ENCODE measurements at places on chromosomes 1 and 21. TPM values are rescaled to one million over a fixed set of nuclear protein-coding genes. Genes with fewer than 3 reads are reported as not detected.
A peak's percentile ranks its signal among the peaks of the same experiment; 100 is the strongest.

DNA sequence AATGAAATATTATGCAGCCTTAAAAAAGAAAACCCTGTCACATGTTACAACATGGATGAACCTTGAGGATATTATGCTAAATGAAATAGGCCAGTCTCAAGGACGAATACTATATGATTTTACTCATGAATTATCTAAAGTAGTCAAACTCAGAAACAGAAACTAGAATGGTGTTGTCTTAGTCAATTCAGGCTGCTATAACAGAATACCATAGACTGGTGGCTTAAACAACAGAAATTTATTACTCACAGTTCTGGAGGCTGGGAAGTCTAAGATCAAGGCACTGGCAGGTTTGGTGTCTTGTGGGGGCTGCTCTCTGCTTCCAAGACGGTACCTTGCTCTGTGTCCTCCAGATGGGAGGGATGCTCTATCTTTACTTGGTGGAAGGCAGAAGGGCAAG is 113.8 kb upstream of the DNAH14 start:
- DNase-seq, result no peak

HCRTR1 gene
- total RNA-seq, result not detected

GRCh38 chr1:93081716-93082115 is 2.6 kb downstream of the MTF2 start:
- DNase-seq, result peak; percentile 88

- no peak for DNase-seq
Observed at GRCh38 chr1:185450060-185450788, 133.2 kb upstream of the IVNS1ABP start.

- DNase-seq, result peak; percentile 91
Observed at GRCh38 chr1:89894210-89895201, 73.7 kb downstream of the LRRC8D start.

DNA sequence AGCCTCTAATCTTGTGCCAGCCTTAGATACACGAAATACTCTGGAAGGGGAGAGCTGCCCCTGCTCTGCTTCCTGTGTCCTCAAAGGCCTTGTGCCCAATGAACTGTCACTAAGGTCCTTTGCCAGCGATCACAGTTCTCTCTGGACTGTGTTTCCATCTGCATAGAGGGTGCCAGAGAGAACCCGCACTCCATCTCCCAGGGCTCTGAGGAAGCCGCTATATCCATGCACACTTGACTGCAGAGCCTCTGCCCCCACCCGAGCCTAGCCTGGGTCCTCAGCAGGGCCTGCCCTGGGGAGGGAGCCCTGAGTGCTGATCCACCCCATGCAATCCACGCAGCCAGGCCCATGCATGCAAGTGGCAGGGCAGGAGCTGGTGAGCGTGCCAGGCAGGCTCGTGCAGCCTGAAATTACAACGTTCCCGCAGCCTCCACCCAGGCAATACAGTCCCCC is 30.6 kb upstream of the KIF21B start:
- no peak for DNase-seq

DNA sequence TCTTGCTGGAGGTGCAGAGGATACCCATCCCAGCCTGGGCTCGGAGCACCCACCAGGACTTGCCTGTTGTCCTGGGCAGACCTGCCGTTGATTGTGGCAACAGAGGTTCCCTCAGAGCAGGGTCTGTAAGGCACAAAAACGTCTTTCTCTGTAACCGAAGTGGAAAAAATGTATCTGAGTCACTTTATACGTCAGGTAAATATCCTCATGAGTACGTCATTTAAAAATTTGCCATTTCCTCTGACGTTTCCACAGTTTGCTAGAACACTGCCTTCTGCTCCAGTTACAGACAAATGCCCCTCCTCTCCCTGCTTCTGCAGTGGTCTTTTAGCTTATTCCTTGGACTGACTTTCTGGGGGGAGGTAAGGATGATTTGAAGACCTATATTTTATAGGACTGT is 326.8 kb downstream of the HHAT start:
- peak; percentile 52 for DNase-seq

LRRC38 gene
- total RNA-seq, result not detected

GRCh38 chr21:14686466-14687267 is 140.6 kb upstream of the SAMSN1 start:
- no peak for DNase-seq

DNA sequence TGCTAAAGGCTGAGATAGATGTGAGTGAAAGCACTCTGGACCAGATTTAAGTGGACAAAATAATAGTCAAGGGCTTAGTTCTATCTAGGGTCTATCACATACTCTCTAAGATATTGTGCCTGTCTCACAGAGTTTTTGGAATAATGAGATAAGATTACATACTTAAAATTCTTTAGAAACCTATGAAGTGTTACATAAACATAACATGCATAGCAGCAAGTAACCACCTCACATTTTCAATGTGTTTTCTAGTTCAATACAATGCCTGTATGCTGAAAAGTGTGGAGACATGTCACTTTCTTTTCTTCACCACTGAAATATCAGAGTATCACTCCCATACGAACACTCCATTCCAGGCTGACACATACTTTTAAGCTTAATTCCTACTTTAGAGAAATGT is 16.2 kb downstream of the SDCCAG8 start:
- DNase-seq, result no peak

DNA sequence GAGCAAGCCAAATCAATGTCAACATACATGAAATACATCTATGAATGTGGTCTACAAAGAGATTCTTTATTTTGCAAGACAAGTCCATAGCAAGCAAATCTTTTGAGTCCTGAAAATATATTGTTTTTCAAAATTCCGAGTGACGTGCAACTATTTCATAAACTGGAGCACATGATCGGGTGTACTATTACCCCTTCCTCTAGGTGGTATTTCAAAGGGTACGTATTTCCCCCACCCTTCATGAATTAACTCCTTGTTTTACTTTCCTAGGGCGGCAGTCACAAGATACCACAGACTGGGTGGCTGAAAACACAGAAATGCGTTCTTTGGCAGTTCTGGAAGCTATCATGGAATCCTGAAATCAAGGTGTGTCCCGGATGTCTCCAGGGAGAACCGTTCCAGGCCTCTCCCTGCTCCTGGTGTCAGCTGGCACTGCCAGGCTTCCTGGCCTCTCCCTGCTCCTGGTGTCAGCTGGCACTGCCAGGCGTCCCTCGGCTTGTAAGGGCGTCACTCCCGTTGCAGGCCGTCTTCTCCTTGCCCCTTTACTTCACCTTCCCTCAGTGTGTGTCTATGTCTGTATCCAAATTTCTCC is 55.3 kb downstream of the RIPK4 start:
- no peak for DNase-seq

ANGPTL1 gene
- not detected for total RNA-seq

MIXL1 gene
- not detected for total RNA-seq

GRCh38 chr21:16536643-16537434 is 807.1 kb downstream of the USP25 start:
- peak; percentile 6 for DNase-seq

GRCh38 chr1:90502194-90502593 is 214.9 kb downstream of the BARHL2 start:
- DNase-seq, result no peak

A3GALT2 gene
- total RNA-seq, result not detected

DNA sequence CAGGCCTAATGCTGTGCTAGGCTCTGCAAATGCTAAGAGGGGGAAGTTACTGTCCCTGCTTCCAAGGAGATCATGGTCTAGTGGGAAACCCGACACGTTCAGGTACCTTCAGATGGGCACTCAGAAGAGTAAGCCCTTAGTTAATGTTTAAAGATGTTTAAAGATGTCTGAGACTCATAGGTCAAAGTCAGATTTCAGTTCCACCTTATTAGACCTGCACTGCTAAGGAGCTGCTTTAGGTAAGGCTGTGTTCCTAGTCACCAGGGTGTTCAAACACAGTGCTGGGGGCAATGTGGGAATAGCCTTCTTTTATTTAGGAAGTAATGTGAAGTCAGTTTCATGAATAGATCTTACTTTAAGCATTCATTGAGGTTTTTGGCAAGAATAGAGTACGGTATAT is 3.8 kb upstream of the RUSC1 start:
- no peak for DNase-seq

CYYR1 gene
- not detected for total RNA-seq

GRCh38 chr1:76343356-76343755 is 268.8 kb downstream of the ST6GALNAC3 start:
- DNase-seq, result no peak

GRCh38 chr1:111448482-111448917 is 556 bp downstream of the WDR77 start:
- peak; percentile 12 for DNase-seq

RAVER2 gene
- total RNA-seq, result 6.7 TPM

GRCh38 chr1:240401731-240402130 is 210.2 kb downstream of the GREM2 start:
- DNase-seq, result no peak

GRCh38 chr1:213122514-213122929 is 71.5 kb downstream of the RPS6KC1 start:
- DNase-seq, result peak; percentile 71

Measured in IMR-90 (cell line).